ENCODE measurements at places on chromosomes 12 and 14.

DNA sequence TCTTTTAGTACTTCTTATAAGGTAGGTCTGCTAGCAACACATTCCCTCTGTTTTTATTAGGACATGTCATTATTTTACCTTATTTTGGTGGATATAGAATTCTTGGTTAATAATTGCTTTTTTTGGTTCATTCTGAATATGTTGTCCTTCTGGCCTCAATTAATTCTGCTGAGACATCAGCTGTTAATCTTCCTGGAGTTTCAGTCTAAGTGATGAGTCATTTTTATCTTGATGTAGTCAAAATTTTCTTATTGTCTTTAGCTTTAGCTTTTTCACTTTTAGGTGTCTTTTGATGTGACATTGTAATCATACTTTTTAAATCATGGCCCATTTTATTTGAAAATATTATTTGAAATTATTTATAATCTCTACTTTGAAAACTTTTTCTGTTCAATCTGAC lies 104.9 kb upstream of the PMCH start:
- DNase-seq, result no peak

DNA sequence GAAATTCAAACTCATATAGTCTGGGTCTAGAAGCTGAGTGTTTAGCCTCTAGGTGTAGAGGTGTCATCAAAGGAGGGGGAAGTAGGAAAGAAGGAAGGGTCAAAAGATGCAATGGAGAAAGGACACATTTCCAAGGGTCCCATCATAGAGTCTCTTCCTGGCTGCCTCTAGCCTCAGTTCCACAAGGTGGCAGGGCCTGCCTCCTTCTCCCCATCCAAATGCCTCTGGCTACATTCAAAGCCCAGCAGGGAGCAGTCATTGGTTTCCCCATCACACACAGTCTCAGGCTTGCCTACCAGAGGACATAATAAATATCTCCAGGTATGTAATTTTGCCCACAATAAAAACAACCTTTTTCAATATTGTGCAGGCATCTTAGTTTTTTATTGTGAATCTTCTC lies 2.1 kb upstream of the CCT2 start:
- DNase-seq, result no peak

GRCh38 chr12:106248846-106249371 lies 1.1 kb upstream of the CKAP4 start:
- peak; percentile 14 for DNase-seq

GRCh38 chr12:46386877-46387629 lies 14.5 kb upstream of the SLC38A2 start:
- DNase-seq, result no peak

DNA sequence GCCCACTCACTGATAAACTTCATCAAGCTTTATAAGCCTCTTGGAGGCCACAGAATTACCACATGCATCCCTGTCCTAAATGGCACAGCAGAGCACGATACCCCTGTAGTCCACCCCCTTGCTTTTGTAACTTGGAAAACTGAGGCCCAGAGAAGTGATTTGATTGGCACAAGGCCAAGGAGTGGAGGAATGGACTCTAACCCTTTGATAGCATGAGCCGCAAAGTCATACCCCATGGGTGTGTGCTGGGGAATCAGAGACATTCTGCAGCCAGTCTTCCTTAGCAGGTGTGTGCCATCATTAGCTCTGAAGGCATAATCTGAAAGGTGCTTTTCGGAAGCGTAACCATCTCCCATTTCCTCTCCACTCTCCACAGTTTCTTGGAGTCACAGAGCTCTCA lies 28.5 kb upstream of the PWP1 start:
- no peak for DNase-seq

- no peak for DNase-seq
Observed at GRCh38 chr14:63275611-63276010, 43.1 kb downstream of the GPHB5 start.

- DNase-seq, result no peak
Observed at GRCh38 chr12:76399040-76399439, 50.8 kb upstream of the BBS10 start.

- DNase-seq, result no peak
Observed at GRCh38 chr14:102507081-102507856, 2.3 kb downstream of the ANKRD9 start.

GRCh38 chr14:33460164-33460563 lies 490.7 kb downstream of the EGLN3 start:
- DNase-seq, result no peak

DNA sequence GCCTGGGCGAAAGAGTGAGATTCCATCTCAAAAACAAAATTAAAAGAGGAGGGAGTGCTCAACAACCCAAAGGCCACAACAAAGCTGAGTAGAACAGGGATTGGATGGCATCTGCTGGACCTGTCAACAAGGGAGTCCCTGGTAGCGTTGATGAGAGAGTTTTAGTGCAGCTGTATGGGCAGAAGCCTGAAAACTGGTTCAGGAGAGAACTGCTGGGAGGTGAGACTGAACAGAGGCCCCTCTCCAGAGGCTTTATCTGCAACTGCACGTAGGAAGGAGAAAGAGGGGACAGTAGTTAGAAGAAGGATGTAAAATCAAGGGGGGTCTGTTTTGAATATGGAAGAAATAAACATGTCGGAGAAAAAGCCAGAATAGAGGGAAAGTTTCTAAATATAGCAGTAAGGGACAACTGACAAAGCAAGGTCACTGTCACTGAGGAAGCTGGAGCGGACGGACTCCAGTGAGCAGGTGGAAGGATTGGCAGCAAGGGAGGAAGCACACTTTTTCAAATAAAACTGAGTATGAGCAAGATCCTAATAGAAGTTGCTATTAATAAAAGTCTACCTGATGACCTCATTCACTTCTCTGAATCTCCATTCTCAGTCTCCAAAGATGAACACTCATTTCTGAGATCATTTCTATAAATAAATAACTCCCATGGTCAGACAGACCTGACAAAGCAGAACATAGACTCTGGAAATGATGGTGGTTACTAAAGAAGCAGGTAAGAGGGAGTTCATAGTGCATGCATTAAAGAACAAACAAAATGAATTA lies 11.8 kb upstream of the ATF1 start:
- no peak for DNase-seq

- DNase-seq, result no peak
Observed at GRCh38 chr12:57893431-57894353, 47.2 kb upstream of the CTDSP2 start.

All from activated CD8-positive, alpha-beta memory T cell treated with anti-CD3 and anti-CD28 coated beads for 4 hours (primary cell).